Fibroblast of lung (primary cell): ENCODE measurements at places on chromosomes 13 and 19.

GRCh38 chr19:22026687-22027086 is 15.9 kb upstream of the ZNF208 start:
- no peaks in the 10 kb centered on the region for H3K4me1 ChIP-seq
- no peak overlapping the region for H3K4me3 ChIP-seq
- H3K27me3 ChIP-seq: no peaks in the 10 kb centered on the region
- no peak overlapping the region for H3K27ac ChIP-seq

DNA sequence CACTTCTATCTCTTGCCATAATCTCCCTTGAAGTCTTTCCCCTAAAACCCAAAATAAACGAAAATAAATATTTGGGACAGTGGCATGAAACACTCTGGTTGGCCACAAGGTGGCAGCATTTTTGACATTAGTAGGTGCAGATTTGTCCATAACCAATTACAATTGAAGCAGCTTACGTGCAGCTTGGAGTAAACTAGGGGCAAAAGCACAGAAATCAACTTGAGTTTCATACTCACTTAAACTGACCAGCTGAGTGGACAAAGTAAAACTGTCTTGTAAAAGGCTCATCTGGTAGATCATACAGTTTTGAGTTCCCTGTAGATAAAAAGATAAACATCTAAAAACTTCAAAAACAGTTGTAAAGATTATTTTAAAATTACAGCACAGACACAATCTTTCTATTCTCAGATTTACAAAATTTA is 18.8 kb downstream of the PDCD5 start:
- no peaks in the 10 kb centered on the region for H3K27me3 ChIP-seq
- peaks cover 18% of the 10 kb centered on the region for H3K36me3 ChIP-seq
- H3K4me3 ChIP-seq: no peak overlapping the region

DNA sequence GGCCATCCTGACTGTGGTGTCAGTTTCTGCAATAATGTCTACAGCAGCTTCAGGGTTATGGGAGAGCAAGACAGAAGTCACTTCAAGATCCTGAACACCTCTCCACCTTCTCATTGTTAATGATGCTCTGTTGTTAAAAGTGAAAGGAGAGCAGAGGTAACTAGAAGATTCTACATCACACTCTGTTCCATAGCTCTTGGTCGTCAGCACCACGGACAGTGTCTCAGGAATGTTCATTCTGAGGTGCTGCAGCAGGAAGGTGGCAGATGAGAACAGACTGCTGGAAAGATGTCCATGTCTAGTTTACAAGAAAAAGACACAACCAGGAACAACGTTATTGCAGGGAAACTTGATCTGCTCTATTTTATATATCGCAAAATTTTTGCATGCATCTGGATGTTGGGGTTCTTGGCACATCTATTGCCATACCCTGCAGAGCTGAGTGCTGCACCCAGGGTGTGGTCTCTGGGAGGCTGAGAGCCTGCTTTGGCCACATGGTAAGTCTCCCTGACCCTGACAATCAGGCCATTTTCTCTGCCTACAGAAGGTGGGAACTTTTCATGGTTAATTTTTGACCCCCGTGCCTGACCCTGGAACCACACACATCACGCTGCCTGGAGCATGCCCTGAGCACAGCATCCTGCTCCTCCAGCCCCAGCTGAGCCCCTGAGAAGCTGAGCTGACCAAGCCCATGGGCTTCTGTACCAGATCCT is 12.7 kb downstream of the CEACAM21 start:
- peak; percentile 27 for DNase-seq
- no peak overlapping the region for H3K27ac ChIP-seq
- H3K36me3 ChIP-seq: no peaks in the 10 kb centered on the region
- H3K4me3 ChIP-seq: no peak overlapping the region
- H3K4me1 ChIP-seq: no peaks in the 10 kb centered on the region

GRCh38 chr13:99258946-99259345 is 767 bp upstream of the GPR18 start:
- H3K4me3 ChIP-seq: no peak overlapping the region
- no peaks in the 10 kb centered on the region for H3K36me3 ChIP-seq
- no peak overlapping the region for H3K27ac ChIP-seq

DNA sequence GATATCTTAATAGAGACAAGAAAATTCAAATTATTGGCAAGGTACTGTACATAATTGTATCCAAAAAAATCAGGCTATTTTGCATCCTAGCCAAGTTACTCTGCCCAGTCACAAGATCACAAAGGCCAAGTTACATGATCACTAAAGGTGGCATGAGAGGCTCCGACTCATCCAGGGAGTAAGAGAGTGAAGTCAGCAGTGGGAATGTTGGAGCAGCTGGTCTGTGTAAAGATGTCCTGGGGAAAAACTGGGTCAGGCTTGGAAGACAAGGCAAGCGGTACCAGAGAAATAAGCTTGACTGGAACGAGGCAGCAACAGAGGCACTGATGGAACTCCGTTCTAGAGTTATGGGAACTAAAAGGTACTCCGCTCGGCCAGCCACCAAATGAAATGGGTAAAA is 50.2 kb upstream of the PSG2 start:
- H3K36me3 ChIP-seq: no peaks in the 10 kb centered on the region
- peaks cover 1% of the 10 kb centered on the region for H3K4me1 ChIP-seq
- H3K27ac ChIP-seq: no peak overlapping the region
- H3K4me3 ChIP-seq: no peak overlapping the region
- H3K27me3 ChIP-seq: no peaks in the 10 kb centered on the region

- peak overlapping the region; percentile 62 for H3K27ac ChIP-seq
- H3K4me1 ChIP-seq: peaks cover 2% of the 10 kb centered on the region
- no peaks in the 10 kb centered on the region for H3K36me3 ChIP-seq
- peak; percentile 54 for DNase-seq
Measured at GRCh38 chr13:24911133-24911908, 147.4 kb downstream of the RNF17 start.

GRCh38 chr13:100298116-100298681 is 209.3 kb downstream of the PCCA start:
- no peak overlapping the region for H3K4me3 ChIP-seq
- no peaks in the 10 kb centered on the region for H3K36me3 ChIP-seq

DNA sequence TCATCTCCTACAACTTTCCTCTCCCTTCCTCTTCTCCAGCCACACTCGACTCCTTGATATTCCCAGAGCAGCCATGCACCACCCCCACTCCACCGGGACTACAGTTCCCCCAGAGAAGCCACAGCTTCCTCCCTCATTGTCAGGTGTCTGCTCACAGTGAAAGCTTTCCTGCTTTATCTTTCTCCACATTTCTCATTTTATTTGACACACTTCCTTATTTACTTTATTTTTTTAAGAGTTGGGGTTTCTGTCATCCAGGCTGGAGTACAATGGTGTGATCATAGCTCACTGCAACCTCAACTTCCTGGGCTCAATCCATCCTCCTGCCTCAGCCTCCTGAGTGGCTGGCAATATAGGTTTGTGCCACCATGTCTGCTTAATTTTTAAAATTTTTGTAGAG is 464.6 kb downstream of the MYO16 start:
- H3K27ac ChIP-seq: no peak overlapping the region
- no peak for DNase-seq
- no peak overlapping the region for H3K4me3 ChIP-seq
- no peaks in the 10 kb centered on the region for H3K36me3 ChIP-seq
- no peaks in the 10 kb centered on the region for H3K27me3 ChIP-seq

DNA sequence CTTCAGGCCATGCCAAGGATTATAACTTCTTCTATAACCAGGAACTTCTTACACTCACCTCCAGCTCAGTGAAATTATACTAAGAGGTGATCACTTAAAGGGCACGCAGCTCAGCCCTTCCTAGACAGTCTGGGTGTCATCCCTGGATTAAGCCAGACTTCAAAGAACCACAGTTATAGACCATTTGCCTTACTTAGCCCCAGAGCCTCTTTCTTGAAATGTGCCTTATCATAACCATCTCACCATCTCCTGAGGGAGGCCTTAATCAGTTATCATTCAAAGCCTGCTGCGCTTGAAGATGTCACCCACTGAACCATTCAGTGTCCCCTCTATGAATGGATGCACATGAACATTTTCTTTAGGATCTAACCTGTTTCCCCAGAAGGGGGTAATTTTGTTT is 10.1 kb upstream of the DHRS12 start:
- no peak for DNase-seq
- no peaks in the 10 kb centered on the region for H3K4me1 ChIP-seq
- no peak overlapping the region for H3K27ac ChIP-seq
- H3K36me3 ChIP-seq: no peaks in the 10 kb centered on the region
- no peak overlapping the region for H3K4me3 ChIP-seq

GRCh38 chr19:17933414-17934129 is 757 bp downstream of the CCDC124 start:
- H3K4me1 ChIP-seq: no peaks in the 10 kb centered on the region
- peak; percentile 48 for DNase-seq
- H3K27me3 ChIP-seq: no peaks in the 10 kb centered on the region
- H3K36me3 ChIP-seq: peaks cover 2% of the 10 kb centered on the region
- H3K4me3 ChIP-seq: peak overlapping the region; percentile 94

DNA sequence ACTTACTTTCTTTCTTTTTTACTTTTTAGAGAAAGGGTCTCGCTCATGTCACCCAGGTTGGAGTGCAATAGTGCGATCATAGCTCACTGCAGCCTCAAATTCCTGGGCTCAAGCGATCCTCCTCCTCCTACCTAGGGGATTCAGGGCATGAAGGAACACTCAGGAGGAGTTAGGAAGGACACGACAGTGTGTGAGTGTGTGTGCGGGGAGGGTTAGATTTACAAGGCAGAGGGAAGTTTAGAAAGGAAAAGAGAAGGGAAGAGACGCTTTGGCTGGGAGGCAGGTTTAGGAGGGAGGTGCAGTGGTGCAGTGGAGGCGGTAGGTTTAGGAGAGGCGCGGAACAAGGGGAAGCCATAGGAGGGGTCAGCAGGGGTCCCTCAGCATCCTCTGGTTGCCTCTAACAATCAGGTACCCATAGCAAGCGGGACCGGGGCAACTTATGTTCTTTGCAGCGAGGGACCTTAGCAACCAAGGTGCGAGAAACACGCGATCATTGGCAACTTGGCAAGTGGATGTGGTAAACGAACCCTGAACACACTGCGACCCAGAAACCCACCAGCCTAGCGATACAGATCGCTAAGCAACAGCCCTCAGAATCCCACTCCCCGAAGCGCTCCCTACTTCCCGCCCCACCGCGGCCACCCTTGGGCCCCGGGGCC is 501 bp downstream of the SIRT2 start:
- peak overlapping the region; percentile 55 for H3K4me3 ChIP-seq
- no peaks in the 10 kb centered on the region for H3K4me1 ChIP-seq
- peak overlapping the region; percentile 75 for H3K27ac ChIP-seq
- no peaks in the 10 kb centered on the region for H3K27me3 ChIP-seq
- DNase-seq: peak; percentile 12
- H3K36me3 ChIP-seq: no peaks in the 10 kb centered on the region

DNA sequence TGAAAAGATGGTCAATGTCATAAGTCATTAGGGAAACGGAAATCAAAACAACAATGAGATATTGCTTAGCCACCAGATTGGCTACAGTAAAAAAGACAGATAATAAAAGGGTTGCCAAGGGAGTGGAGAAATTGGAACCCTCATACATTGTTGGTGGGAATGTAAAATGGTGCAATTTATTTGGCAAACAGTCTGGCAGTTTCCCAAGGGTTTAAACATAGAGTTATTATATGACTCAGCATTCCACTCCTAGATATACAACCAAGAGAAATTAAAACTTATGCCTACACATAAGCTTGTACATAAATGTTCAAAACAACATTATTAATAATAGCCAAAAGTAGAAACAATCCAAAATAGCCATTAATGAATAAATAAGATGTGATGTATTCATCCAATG is 9.9 kb upstream of the ZNF227 start:
- no peaks in the 10 kb centered on the region for H3K36me3 ChIP-seq
- H3K27me3 ChIP-seq: no peaks in the 10 kb centered on the region
- H3K4me1 ChIP-seq: no peaks in the 10 kb centered on the region
- peak; percentile 68 for DNase-seq

- no peak overlapping the region for H3K4me3 ChIP-seq
- no peaks in the 10 kb centered on the region for H3K4me1 ChIP-seq
- H3K27ac ChIP-seq: no peak overlapping the region
- DNase-seq: no peak
- H3K36me3 ChIP-seq: no peaks in the 10 kb centered on the region
- H3K27me3 ChIP-seq: peaks cover 17% of the 10 kb centered on the region
Measured at GRCh38 chr19:6588508-6589345, 2.2 kb downstream of the CD70 start.

DNA sequence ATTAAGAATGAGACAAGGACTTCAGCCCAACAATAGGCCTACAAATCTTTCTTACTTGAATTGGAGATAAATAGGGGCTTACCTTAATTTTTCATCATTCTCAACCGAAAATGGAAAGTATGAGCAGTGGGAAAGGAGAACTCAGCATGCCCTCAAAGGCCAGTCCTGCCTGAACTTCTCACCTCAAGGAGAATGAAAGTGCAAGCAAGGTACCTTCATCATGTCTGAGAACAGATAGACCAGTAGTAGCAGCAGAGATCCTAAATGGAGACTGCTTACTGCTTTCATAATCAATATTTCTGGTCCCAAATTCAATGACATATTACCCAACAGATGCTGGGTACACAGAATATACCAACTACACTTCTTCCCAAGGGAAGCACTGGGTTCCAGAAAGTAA is 194.0 kb upstream of the SLITRK1 start:
- H3K36me3 ChIP-seq: no peaks in the 10 kb centered on the region
- DNase-seq: no peak
- H3K4me3 ChIP-seq: no peak overlapping the region
- H3K27ac ChIP-seq: no peak overlapping the region
- H3K27me3 ChIP-seq: no peaks in the 10 kb centered on the region

DNA sequence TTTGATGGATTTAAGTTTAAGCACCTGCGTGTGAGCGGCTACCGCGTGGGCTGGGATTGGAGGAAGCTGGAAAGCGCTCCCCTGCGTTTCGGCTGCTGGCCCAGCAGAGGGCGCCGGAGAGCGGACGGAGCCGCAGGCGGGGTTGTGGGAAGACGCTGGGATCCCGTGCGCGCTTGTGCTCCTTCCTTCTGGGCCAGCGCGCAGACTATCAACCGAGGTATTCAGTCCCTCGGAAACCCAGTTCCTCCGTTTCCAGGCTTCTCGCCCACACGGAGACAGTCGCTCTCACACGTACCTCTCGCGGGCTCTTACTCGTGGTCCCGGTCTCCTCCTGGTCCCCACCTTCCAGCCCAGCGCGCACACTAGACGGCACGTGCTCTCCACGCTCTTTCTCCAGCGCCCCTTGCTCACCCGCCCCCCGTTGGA is 28.8 kb downstream of the EPN1 start:
- no peak overlapping the region for H3K4me3 ChIP-seq
- peak; percentile 20 for DNase-seq
- no peaks in the 10 kb centered on the region for H3K27me3 ChIP-seq
- no peak overlapping the region for H3K27ac ChIP-seq

DNA sequence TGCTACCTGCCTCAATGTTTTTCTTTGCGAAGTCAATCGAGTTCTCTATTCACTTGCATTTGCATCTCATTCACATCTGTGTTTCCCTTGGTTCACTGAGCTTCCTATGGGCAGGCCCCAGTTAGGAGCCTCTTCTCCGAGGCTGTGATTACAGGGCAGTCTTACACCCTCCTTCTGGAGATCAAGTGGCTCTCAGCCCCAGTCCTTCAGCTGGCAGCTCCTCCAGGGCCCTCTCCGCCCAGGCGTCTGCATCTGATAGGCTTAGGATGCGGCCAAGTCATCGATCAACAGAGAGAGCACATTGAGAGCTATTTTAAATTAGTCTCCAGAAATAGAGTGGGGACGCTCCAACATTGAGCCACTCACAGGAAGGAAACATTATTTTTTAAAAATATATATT is 44.2 kb downstream of the MBNL2 start:
- H3K4me3 ChIP-seq: no peak overlapping the region
- H3K36me3 ChIP-seq: no peaks in the 10 kb centered on the region
- no peaks in the 10 kb centered on the region for H3K27me3 ChIP-seq
- no peak overlapping the region for H3K27ac ChIP-seq
- peaks cover 11% of the 10 kb centered on the region for H3K4me1 ChIP-seq

- H3K27ac ChIP-seq: no peak overlapping the region
- H3K27me3 ChIP-seq: no peaks in the 10 kb centered on the region
- H3K36me3 ChIP-seq: no peaks in the 10 kb centered on the region
- DNase-seq: no peak
Measured at GRCh38 chr19:17466487-17466850, 3.9 kb upstream of the SLC27A1 start.
